Suppressor macrophage treated with lipopolysaccharide for 4 hours (primary cell): ENCODE measurements at places on chromosomes 2 and 18.
A peak's percentile ranks its signal among the peaks of the same experiment; 100 is the strongest.

GRCh38 chr2:16824472-16824871 is 158.8 kb upstream of the CYRIA start:
- DNase-seq = no peak

DNA sequence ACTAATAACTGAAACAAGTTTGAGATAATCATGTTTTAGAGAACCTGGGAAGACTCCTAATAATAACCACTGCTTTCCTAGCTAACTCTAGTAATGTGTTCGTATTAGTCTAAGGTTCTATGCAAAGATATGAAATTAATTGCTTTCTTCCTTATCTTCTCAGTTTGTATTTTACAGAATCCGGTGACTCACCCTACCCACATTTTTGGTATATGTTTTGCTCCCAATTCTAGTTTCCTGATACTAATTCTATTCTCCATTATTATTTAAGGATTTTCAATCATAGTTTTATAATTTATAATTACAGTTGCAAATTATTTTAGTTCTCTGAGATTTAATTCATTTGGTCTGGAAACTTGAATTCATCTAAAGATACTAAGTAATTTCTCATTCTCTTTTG is 394.6 kb upstream of the SETBP1 start:
- DNase-seq = no peak

- DNase-seq = no peak
Observed at GRCh38 chr2:38215993-38216392, 140.0 kb upstream of the CYP1B1 start.

- no peak for DNase-seq
Observed at GRCh38 chr18:76979111-76979751, 153.4 kb downstream of the MBP start.

- no peak for DNase-seq
Observed at GRCh38 chr2:65186093-65186868, 41.4 kb upstream of the ACTR2 start.

DNA sequence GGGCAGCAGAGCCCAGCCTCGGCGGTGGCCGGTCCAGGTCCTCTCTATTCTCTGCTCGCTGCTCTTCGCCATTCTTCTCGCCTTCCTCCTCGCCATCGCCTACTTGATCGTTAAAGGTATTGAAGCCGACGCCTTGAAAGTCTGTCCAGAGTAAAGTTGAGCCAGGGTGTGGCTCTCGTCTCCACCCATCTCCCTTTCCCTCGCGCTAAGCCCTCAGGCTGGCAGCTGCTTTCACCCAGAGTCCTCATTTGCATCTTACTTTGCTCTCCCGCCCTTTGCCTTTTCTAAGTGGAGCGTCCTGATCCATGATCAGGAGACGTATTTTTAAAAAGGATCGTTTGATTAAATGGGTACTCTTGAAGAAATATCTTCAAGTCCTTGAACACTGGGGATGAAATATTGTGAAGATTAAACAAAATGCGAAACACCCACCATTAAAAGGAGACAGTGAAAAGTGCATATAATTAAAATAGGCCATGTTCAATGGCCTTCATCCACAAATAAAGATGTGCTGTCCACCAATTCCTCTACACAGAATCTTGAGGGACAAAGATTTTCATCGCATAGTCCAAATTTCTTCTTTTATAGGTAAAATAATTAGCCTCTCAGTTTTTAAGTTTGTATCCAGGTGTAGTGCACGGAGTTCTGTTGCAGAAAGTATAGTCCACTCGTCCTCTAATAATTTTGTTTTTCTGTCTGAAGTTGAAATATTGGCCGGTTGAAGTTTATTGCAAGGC is 657 bp downstream of the ARL6IP6 start:
- peak; percentile 44 for DNase-seq

- DNase-seq = no peak
Observed at GRCh38 chr18:10834128-10834815, 308.4 kb downstream of the NAPG start.

GRCh38 chr2:198639580-198639979 is 818.2 kb downstream of the SATB2 start:
- DNase-seq = peak; percentile 5
